ENCODE measurements at places on chromosomes 12 and 14.

DNA sequence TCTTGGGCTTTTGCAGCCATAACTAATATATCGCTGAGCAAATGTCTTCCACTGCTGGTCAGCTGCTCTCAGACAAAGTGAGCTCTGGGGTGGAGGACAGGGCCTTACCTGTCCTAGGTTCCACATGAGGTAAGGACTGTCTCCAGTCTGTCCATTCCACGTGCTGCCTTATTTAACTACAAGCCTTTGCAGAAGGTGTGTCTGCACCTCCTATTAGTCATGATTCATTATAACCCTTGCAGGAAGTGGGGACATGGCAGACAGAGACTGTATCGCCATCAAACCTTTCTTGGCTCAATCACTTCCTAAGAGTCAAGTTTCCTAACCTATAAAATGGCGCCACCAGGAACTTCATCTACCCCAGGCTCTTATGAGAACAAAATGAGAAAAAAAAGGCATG is 46.9 kb downstream of the SLC25A47 start:
- DNase-seq, result no peak

GRCh38 chr12:14886271-14886670 is 617 bp upstream of the MGP start:
- no peak for DNase-seq

- DNase-seq, result no peak
Measured at GRCh38 chr12:51592034-51592705, 1.1 kb downstream of the SCN8A start.

DNA sequence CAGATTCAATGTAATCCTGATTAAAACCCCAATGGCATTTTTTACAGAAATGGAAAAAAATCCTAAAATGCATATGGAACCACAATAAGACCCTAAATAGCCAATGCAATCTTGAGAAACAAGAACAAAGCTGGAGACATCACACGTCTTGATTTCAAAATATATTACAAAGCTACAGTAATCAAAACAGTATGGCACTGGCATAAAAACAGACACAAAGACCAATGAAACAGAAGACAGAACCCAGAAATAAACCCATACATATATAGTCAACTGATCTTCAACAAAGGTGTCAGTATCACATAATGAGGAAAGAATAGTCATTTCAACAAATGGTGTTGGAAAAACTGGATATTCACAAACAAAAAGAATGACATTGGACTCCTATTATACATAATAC is 9.4 kb upstream of the ABCC9 start:
- DNase-seq, result no peak

- no peak for DNase-seq
Measured at GRCh38 chr12:122028905-122029560, 7.3 kb downstream of the BCL7A start.

DNA sequence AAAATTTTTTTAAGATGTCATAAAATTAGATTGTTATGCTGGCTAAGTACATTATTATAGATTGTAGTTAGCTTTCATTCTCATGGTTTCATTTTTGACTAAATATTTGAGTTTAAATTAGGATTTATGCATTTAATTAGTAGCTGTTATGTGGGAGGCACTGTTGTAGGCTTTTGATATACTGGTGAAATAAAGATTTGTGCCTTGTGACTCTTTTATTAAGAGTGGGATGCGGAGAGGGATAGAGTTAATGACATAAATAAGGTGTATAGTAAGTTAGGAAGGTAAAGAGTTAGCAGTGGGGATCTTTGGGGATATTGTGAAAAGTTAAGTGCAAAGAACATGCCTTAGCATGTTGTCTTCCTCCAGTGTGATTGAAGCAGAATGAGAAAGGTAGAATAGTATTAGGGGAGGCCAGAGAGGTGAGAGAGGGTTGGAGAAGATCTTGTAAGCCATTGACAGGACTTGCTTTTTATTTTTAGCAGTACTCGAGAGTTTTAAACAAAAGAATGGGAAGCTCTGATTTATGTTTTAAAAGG is 8.8 kb downstream of the ARHGAP5 start:
- DNase-seq, result no peak

DNA sequence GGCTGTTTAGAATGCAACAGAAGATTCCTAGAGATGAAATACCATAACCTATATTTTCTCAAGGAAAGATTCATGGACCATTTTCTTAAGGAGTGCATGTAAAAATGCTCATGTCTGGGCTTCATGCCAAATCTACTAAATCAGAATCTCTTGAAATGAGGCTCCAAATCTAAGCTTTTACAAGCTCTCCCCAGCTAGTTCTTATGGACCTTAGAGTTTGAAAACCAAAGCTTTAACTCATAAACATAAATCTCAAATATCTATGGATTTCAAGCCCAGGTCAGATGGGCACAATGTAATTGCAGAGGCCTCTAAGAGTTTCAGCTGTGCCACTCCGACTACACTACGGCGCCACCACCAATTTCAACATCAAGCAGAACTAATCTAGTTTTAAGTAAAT is 117.3 kb upstream of the CAND1 start:
- DNase-seq, result no peak

DNA sequence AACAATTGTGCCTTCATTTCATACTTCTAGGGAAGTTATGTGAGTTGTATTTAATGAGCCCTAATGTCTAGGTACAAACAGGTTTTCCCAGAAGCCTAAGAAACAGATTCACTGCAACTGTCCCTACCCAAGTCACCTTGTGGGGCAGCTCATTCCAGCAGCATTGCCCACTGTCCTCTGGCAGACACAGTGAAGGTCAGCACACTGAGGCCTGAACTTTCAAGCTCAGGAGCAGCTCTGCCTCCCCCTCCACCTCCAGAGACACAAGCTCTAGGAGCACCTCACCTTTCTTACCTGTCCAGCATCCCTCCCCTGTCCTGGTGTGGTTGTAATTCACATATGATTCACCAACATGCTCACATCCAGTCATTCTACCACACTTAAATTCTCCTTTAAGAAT is 15.7 kb downstream of the UBE3B start:
- DNase-seq, result no peak

DNA sequence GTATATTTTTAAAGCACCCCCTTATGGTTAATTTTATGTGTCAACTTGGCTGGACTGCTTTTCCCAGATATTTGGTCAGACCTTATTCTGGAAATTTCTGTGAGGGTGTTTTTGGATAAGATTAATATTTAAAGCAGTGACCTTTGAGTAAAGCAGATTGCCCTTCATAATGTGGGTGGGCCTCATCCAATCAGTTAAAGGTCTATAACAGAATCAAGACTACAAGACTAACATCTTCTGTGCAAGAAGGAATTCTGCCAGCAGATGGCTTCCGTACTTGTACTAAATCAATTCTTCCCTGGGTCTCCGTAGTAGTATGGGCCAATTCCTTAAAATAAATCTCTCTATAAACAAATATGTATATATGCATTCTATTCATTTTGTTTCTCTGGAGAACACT is 257.6 kb downstream of the ETNK1 start:
- DNase-seq, result no peak

DNA sequence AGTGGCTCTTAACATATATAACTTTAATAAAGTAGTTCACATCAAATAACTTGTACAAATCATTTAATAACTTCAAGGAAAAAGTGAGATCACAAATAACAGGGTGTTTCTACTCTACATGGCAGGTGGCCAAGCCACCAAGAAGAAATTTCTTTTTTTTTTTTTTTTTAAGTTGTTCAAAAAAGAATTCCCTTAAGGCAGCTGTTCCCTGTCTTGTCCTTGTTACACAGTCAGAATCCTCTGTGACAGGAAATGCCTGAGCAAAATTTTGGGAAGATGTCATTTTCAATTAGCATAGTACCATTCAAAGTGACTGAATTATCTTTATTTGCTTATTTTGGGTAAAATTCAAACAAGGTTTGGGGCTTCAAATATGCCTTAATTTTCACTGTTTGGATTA is 79.4 kb downstream of the LIN7A start:
- no peak for DNase-seq

- no peak for DNase-seq
Measured at GRCh38 chr14:20998674-20999366, at the start of gene SLC39A2. Gene SLC39A2, plus strand, starts transcription at chr14:20999293. Its CDS starts 154 bp downstream, at chr14:20999447.

GRCh38 chr14:101457936-101458740 is 103.2 kb upstream of the DIO3 start:
- DNase-seq, result no peak

DNA sequence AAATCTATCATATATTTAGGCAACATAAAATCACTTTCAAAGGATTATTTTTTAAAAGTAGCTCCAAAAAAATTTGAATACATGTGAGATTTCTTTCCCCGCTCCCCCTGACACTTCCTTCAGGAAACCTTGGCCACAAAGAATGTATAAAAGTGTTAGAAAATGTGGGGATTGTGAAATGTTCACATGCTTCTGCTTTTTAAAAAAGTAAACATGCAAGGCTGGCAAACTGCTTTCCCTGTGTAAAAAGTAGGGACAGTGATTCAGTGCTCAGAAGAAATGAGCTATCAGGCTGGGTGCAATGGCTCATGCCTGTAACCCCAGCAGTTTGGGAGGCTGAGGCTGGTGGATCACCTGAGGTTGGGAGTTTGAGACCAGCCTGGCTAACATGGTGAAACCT is 26.6 kb downstream of the MBIP start:
- no peak for DNase-seq

DNA sequence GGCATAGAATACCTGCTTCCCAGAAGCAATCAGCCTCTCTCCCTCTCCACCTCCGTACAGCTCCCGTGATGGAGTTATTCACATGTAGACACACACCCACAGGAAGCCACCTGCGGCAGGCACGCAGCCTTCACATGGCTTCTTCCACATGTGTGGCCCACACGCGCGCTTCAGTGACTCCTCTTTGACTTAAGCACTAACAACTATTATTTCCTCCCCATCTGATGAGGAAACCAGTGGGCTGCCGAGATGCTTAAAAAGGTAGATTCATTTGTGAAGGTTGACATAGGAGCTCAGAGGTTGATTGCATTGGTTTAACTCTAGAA is 69.3 kb downstream of the PRMT8 start:
- no peak for DNase-seq

- no peak for DNase-seq
Measured at GRCh38 chr12:16766736-16767135, 160.8 kb upstream of the LMO3 start.

DNA sequence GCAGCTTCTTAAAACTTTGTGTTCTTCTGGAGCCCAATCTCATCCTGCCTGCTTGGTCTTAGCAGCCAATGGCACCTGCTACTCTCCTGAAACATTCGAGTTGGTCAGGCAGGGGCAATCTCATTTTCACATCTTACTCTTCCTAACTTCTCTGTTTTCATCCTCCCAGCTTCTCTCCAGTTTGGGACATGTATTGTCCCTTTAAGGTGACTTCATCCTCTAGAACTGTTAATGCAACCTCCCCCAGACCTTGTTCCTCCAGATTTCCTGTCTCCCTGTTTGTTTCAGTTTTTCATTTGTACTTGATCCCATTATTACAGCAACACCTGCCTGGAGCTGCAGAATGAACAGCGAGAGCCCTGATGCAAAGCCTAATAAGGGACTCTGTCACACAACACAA is 31.3 kb downstream of the SERPINA11 start:
- DNase-seq, result no peak

- DNase-seq, result no peak
Measured at GRCh38 chr12:108457006-108457733, 57.9 kb upstream of the FICD start.

GRCh38 chr14:91847693-91848092 is 19.6 kb downstream of the TC2N start:
- no peak for DNase-seq

DNA sequence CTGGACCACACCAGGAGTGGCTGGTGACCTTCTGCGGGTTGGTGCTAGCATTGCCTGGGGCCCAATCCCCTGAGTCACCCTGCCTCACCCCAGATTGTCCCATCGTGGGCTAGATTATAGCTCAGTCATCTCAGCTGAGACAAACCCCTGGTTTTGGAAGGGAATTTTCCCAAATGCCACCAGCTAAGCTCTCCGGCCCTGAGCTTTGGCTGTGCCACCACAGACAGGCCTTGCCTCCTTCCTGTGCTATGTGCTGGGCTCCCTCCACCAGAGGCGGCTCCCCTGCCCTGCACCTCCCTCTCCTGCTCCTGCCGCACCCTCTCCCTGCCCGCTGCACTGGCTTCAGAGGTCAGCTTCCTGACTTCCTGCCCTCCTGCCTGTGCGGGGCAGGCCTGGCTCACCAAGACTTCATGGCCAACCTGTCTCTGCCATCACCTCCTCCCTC is 196.3 kb downstream of the TSPAN9 start:
- DNase-seq, result no peak

DNA sequence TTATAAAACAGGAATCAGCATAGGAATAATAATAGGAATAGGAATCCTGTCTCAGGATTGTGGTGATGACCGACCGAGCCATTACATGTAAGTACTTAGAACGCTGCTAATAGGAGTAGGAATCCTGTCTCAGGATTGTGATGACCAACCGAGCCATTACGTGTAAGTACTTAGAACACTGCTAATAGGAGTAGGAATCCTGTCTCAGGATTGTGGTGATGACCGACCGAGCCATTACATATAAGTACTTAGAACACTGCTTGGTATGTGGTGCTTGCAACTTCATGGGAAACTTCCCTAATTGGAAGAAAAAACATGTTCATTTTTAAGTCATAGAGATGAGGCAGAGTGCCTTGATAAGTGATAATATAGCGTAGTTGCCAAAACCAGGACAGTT is 30.0 kb downstream of the ELK3 start:
- no peak for DNase-seq

DNA sequence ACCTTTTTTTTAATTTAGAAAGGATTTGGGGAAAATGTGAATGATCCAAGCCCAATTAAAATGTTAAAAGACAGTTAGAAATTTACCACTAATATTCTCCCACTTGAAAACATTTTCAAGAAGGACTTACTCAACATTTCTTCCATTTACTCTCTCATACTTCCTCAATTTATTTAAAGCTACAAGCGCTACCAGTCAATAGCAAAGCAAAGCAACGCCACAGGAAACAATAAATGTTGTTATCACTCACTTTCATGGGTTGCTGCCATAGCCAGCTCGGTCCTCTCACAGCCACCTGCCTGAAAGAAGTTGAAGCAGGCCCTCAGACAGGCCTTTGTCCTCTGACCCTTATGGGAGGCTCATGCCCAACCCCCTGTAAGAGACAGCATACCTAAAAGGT is 6.0 kb upstream of the SOS2 start:
- no peak for DNase-seq

GRCh38 chr14:36241183-36241582 is 64.7 kb upstream of the PTCSC3 start:
- no peak for DNase-seq

DNA sequence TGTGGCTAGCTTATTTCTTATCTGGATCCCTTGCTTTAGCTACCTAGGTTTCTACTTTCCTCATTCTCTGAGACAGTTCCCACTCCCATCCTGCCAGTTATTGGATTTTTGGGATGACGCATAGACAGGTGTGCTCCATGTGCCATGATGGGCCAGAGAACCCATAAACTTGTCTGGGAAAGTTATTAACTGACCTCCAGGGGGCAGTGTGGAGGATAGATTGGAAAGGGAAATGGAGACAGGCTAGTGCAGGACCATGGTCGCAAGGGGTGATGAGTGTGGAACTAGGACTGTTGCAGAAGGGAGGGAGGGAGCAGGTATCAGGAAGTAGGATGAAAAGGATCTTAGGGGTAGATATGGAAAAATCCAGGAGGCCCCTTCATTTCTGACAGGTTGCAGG is 80.3 kb downstream of the ESRRB start:
- no peak for DNase-seq

GRCh38 chr12:107108995-107109508 is 15.7 kb upstream of the CRY1 start:
- no peak for DNase-seq

- DNase-seq, result no peak
Measured at GRCh38 chr12:124720004-124720680, 143.5 kb downstream of the SCARB1 start.

GRCh38 chr12:79127271-79127751 is 262.7 kb downstream of the SYT1 start:
- DNase-seq, result no peak

- DNase-seq, result no peak
Measured at GRCh38 chr12:7612851-7613250, 52.9 kb downstream of the APOBEC1 start.

Data from amygdala (tissue), 56 donors.